ENCODE measurements at places on chromosomes 13 and 19.
A peak's percentile ranks its signal among the peaks of the same experiment; 100 is the strongest.

DNA sequence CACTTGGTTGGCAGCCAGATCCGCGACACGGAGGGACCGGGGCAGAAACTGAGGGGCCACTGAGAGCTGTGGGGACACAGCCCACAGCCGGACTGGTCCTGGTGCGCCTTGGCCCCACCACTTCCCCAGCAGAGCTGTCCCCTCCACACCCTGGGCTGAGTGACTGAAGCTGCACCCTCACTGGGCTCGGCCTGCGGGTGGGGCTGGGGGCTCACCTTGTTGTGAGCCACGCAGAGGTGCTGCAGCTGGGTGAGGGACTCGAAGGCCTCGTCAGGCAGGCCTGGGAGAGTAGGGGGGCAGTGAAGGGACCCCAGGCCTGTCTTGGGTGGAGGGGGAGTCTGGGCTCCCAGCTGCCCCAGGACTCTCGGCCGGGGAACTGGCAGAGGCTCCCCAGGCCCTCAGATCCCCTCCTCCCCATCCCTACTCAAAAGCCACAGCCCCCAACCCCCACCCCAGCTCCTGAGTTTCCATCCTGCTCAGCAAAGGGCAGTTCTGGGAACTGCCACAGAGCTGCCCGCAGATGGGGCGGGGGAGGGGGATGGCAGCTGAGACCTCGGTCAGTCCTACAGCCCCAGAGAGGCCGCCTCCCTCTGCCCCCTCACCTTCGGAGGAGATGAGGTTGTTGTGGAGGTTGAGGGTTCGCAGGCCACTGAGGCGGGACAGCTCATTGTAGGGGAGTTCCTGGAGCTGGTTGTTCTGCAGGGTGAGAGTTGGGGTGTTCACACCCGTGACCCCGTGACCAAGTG is 2.3 kb downstream of the PODNL1 start:
- DNase-seq = no peak

- peak; percentile 44 for DNase-seq
Observed at GRCh38 chr13:27636589-27637288, 15.0 kb downstream of the POLR1D start.

- DNase-seq = no peak
Observed at GRCh38 chr13:48402325-48402932, 10.5 kb downstream of the LPAR6 start.

GRCh38 chr19:53875602-53876325 is 6.2 kb upstream of the PRKCG start:
- no peak for DNase-seq

DNA sequence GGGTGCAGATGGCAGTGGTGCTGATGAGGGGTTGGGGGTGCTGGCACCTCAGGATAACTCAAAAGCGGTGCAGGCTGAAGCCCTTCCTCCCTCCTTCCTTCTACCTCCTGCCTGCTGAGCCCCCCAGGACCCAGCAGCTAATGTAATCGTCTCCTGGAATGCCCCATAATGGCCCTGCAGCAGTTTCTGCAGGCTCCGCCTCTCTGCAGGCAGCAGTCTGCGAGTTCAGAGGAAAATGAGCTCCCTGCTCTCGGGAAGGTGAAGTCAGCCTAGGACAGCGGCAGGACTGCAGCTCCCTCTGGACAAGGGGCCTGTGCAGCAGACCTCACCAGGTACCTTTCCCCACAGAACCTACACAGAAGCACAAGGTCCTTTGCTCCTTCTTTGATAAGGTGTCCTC is 130.9 kb downstream of the ZDHHC20 start:
- DNase-seq = no peak

GRCh38 chr19:46453661-46454060 is 17.7 kb downstream of the PNMA8A start:
- no peak for DNase-seq

DNA sequence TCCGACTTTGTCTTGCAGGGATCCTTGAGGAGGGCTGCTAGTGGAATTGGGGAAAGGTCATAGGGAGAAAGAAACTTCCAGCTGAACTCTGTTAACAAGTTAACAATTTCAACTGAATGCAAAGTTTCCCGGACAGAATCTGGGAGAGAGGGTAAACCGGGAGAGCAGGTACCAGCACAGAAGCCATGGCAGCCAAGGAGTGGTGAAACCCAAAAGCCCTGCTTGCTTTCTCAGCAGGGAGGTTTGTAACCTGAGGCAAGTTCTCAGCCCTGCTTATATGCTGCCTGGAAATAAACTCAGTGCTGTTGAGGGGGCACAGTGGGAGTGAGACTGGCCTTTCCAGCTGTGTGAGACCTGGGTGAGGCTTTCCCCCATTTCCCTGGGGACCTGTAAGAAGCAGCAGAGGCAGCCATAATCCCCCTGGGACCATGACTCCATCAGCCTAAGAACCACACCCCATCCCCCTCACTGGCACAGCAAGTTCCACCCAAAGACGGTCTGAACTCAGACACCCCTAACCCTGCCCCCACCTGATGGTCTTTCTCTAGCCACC is 84.0 kb downstream of the SUCLA2 start:
- DNase-seq = no peak

DNA sequence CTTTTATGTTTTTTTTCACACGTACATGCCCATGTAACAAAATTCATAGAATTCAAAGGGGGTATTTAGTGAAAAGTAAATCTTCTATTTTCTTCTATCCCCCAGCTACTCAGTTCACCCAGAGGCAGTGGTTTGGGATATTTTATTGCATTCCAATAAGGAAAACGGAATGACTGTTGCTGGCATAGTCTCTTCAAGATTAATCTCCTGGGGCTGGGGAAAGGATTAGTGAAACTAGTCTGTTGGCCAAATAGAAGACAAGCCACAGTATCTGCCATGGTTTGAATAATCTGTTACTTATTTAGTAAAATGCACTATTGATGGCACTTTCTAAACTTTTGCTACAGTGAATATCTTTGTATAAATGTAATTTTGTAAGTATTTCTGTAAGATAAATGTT is 122.0 kb downstream of the NDFIP2 start:
- DNase-seq = no peak

- no peak for DNase-seq
Observed at GRCh38 chr19:46530636-46531035, 35.0 kb upstream of the PNMA8B start.

GRCh38 chr13:49693191-49693733 is 2.0 kb upstream of the EBPL start:
- DNase-seq = no peak

- DNase-seq = peak; percentile 87
Observed at GRCh38 chr19:40190891-40191835, at the start of gene MAP3K10. Gene MAP3K10, plus strand, starts transcription at chr19:40191426. Its CDS starts 606 bp downstream, at chr19:40192032.

DNA sequence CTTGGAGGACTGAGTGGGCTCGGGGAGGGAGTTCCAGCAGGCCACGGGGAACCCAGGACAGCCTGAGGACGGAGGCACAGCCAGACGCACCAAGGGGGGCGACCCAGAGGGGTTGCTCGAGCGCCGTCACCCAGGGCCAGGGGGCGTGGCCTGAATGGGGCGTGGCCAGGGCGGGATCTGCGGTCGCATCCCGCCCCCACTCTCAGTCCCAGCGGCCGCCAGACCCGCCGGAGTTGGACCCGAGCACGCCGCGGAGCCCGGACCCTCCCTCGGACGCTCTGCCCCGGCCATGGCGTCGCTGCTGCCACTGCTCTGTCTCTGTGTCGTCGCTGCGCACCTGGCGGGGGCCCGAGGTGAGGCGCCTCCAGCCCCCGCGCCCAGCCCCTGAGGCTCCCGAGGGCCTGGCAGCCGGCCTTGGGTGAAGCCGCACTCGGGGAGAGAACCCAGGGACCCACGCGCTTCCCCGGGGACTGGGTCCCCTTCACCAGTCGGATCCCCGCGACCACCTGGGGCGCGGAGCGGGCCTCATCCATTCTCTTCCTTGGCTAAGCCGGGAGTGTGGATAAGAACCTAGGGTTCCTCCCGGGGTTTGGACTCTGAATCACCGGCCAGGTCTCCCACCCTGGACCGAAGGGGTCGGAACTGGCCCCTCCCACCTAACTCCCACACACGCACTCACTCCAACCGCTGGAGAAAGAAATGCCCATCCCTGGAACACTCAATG is at the start of gene CILP2:
Gene CILP2, plus strand, starts transcription at position 205 of the 724 bp plus-strand sequence. Its CDS starts 85 bp downstream, at position 290.
- DNase-seq = peak; percentile 58

- no peak for DNase-seq
Observed at GRCh38 chr19:56405062-56405461, 930 bp downstream of the ZNF583 start.

All from NCI-H345 (cell line).